ENCODE measurements at places on chromosomes 2 and 18.

GRCh38 chr18:75218065-75218923, 7.7 kb downstream of the TSHZ1 start:
- no peak for DNase-seq

- DNase-seq: no peak
Measured at GRCh38 chr2:199223791-199224190, 233.9 kb downstream of the SATB2 start.

DNA sequence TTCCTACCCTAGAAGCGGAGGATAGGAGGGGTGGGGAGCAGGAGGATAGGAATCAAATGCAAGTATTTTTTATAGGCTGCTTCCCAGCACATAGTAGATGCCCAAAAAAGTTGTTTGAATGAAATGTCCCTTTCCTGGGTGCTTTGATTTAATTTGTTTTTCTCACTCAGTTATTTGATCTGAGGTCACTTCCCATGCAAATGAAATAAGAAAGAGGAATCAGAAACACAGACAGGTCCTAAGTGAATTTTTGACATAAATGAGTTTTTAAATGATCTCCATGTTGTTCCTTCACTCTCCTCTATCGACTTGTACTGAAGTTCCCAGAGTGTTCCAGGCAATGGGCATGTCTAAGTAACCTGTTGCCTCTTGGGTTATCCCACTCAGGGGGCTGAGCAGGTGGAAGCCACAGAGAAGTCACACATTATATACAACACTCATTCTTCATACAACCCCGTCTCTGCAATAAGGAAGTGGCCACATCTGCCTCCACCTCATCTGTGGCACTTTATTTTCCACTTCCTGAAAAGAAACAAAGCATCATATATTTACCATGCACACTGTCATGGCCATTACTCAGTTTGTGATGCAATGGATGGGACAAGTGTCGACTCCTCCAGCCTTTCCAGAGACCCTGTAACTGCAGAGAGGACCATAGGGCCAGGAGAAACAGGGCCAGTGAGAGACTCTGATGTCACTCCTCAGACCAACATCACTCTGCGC, 81.9 kb upstream of the ZNF397 start:
- no peak for DNase-seq

GRCh38 chr18:39523281-39523680, 1957.7 kb upstream of the CELF4 start:
- DNase-seq: no peak

GRCh38 chr2:160425434-160426151, 68.0 kb downstream of the RBMS1 start:
- DNase-seq: no peak

GRCh38 chr2:40097691-40098385, 318.8 kb upstream of the THUMPD2 start:
- no peak for DNase-seq

Measured in AG09319 (cell line).